ENCODE measurements at places on chromosomes 1 and 21.

- no peak for DNase-seq
Observed at GRCh38 chr21:33685613-33686197, 43.4 kb downstream of the ITSN1 start.

DNA sequence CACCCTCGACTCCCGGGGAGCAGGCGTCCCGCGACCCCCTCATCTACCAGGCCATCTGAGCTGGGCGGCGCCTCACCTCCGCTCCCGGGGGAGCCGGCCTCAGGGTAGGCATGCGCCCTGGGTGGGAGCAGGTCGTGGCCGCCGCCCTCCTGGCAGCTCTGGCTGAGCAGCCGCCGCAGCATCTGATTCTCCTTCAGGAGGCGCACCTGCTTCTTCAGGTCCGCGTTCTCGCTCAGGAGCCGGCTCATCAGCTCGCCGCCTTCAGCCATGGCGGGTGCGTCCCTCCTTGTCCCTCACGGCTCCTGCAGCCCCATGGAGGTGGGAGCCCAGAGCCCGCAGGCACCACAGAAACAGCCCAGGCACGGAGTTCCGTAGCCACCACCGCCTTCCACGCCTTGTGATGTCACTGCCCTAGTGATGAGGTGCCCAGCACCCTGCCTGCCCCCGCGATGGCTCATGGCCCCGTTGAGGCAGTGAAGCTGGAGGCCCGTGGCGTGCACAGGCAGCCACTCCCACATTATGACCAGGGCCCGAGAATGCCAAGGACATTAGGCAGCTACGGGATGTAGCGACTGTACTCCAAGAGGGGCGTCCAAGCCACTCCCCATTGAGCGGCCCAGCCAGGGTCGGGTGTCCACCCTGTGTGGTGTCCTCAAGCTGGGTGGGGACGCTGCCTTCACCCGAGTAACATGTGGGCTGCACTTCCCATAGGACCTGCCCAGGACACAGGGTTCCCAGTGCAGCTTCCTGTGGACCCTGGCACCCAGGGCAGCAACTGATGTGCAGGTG lies 1.5 kb downstream of the SPATC1L start:
- no peak for DNase-seq

- DNase-seq, result no peak
Observed at GRCh38 chr1:156416993-156417392, 48.0 kb downstream of the RHBG start.

- peak; percentile 9 for DNase-seq
Observed at GRCh38 chr1:226548256-226549093, at the start of gene STUM. TSS of gene STUM (plus strand) at chr1:226548764. CDS start at chr1:226548905, 141 bp downstream.

DNA sequence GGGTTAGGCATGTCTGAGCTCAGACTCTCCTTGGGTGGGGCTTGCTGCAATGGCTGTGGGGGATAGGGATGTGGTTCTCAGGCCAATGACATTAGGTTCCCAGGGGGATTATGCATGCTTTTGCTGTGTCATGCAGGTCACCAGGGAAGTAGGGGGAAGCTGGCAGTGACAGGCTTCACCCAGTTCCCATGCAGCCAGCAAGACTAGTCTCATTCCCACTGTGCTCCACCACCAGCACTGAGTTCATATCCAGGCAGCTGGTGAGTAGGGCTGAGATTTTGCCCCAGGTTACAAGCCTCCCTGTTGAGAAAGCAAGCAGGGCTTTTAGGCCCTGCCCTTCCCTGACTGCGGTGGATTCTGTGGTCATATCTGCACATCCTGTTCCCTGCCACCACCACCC lies 32.1 kb upstream of the PLA2G5 start:
- no peak for DNase-seq

GRCh38 chr1:96524100-96524499 lies 197.5 kb upstream of the PTBP2 start:
- DNase-seq, result no peak

- DNase-seq, result no peak
Observed at GRCh38 chr1:240906477-240906876, 294.5 kb upstream of the GREM2 start.

DNA sequence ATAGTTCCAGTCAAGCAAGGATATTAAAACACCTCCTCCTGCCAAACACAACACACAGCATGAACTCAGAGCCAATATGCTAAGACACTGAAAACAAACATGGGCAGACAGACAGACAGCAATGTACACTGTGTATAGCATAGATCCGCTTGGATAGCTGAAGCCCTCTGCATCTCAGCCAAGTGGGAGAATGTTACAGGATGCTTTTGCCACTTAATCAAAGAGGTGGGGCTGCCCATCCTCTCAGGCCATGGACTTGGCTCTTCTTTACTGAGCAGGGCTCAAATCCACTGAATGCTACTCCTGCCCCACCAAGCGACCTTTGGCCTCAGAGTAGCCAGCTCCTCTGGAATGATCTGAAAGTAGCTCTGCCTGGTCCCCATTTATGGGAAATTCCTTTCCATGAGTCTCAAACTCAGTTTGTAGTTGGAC lies 64.7 kb upstream of the NGF start:
- no peak for DNase-seq

- no peak for DNase-seq
Observed at GRCh38 chr1:201399352-201400126, 415 bp upstream of the LAD1 start.

- no peak for DNase-seq
Observed at GRCh38 chr1:231981675-231982074, 355.1 kb downstream of the DISC1 start.

DNA sequence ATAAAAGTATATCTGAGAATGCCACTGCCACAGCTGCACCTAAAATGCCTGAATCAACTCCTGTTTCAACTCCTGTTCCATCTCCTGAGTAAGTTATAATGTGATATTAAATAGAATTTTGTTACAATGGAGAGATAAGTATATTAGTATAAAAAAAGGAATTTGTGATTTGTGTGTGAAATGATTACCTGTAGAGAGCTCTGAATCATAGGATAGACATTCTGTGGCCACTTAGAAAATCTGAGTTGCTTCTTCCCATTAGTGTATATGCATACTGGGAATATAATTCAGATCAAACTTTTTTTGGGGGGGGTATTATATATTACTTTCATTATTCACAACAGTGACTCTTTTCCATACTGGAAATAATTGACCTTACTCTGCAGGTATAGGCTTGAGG lies 52.9 kb downstream of the SUCO start:
- DNase-seq, result no peak

GRCh38 chr1:41500781-41501518 lies 16.5 kb upstream of the EDN2 start:
- no peak for DNase-seq

- DNase-seq, result no peak
Observed at GRCh38 chr1:160634543-160635491, 12.0 kb downstream of the SLAMF1 start.

GRCh38 chr21:33860332-33860879 lies 55.2 kb downstream of the ATP5PO start:
- DNase-seq, result no peak

GRCh38 chr21:45570826-45571601 lies 28.8 kb upstream of the SLC19A1 start:
- no peak for DNase-seq

DNA sequence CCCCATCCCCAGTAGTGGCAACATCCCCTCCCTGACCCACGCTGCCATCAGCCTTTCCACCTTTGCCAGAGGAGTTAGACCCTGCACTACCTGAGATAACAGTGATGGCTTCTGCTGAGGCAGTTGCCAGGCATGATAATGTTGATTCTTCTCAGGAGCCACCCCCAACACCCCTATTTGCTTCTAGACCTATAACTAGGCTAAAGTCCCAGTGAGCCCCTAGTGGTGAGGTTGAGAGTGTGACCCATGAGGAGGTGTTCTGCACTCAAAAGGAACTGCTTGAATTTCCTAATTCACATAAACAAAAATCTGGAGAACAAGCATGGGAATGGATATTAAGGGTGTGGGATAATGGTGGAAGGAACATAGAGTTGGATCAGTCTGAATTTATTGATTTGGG lies 159.6 kb upstream of the COL11A1 start:
- DNase-seq, result no peak

DNA sequence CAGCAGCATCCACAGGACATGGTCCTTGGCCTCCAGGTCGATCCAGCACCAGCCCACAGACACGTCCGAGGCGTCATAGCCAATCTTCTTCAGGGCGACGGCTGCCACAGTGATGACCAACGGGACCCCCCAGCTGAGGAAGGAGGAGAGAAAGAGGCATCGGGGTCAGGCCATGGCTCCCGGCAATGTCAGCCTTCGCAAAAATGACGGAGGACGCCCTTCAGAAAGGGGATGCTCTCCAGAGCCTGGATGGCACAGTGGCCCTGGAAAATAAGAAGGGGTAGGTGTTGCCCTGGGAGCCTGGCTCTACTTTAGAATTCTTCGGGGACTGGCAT lies 17.6 kb downstream of the GPR157 start:
- no peak for DNase-seq

- DNase-seq, result no peak
Observed at GRCh38 chr1:56911098-56911938, 54.5 kb downstream of the C8B start.

Measured in CD4-positive, alpha-beta T cell treated with Interleukin-21 for 1 hour (primary cell).